Inflammatory macrophage treated with lipopolysaccharide for 1 hour (primary cell): ENCODE measurements at places on chromosomes 12 and 14.

- no peak for DNase-seq
These were observed 8.5 kb downstream of the FAM222A start for GRCh38 chr12:109722022-109722720.

DNA sequence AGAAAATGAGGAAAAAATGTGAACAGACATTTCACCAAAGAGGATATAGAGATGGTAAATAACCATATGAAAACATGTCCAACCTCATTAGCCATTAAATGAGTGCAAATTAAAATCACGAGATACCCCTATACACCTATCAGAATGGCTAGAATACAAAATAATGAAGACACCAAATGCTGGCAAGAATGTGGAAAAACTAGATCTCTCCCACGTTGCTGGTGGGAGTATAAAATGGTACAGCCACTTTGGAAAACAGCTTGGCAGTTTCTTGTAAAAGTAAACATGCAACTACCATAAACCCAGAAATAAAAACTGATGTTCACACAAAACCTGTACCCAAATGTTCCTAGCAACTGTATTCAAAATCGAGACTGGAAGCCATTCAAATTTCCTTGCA is 38.3 kb upstream of the TCL1B start:
- DNase-seq = no peak

- DNase-seq = no peak
These were observed 211.0 kb downstream of the RBM19 start for GRCh38 chr12:113755098-113755497.

GRCh38 chr12:89949457-89950195 is 241.0 kb upstream of the ATP2B1 start:
- DNase-seq = peak; percentile 67

DNA sequence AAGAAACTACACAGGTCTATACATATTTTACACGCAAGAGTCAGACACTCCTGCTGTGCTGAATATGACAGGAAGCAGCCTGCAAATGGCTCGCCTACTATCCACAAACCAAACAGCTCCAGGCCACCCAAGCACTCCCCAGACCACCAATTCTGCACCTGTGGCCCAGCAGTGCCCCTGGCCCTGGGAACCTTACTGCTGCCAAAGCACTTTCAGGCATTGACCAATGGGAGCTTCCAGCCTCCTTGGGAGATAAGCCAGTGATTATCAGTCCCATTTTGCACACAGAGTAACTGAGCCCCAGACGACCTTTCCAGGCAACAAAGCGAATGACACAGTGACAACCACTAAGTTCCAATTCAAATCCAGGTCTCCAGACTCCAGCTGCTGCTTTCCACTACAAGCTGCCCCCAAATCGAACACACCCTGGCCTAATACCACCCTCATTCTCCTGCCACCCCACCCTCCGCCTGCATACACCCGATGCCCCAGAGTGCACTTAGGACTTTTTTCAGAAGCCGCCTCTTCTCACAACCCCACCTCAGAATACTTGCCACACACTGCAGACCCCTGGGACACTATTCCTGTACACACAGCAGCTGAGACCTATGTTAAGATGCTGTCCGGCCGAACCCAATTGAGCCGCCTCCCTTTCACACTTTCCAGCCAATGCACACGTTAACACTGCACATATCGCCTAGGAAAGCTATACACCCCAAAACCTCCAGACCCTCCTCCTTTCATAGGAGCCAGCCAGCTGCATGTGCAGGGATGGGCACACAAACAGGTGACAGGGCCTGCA is 126.1 kb upstream of the PRMT8 start:
- DNase-seq = no peak

DNA sequence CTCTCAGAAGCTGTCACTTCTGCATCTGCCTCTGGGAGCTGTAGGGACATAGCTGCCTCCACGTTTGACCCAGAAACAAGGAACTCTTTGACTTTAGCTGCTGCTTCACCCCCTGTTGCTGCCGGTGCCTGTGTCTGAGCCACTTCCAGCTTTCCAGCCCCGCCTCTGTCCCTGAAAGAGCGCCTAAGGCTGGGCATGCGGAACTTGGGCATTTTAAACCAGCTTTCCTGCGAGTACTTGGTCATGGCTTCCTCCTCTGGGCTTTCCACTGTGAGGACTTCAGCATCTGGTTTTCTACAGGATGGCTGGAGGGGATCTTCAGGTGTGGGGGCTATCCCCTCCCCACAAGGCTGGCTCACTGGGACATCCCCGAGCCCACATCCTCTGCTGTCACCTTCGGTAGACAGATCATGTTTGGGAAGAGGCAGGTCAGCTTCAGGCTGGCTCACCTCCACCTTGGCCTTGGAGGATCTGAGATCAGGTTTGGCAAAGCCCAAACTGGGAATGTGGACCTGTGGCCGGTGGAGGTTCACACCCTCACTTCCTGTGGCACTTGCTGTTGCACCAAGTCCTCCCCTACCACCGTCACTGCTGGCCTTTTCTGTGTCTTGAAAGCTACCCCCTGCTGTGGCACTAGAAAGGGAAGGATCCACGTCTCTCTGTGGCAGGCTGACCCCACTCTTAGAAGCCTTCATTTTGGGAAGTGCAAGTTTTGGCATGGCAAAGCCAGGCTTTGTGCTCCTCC is 15.2 kb downstream of the PLD4 start:
- no peak for DNase-seq

DNA sequence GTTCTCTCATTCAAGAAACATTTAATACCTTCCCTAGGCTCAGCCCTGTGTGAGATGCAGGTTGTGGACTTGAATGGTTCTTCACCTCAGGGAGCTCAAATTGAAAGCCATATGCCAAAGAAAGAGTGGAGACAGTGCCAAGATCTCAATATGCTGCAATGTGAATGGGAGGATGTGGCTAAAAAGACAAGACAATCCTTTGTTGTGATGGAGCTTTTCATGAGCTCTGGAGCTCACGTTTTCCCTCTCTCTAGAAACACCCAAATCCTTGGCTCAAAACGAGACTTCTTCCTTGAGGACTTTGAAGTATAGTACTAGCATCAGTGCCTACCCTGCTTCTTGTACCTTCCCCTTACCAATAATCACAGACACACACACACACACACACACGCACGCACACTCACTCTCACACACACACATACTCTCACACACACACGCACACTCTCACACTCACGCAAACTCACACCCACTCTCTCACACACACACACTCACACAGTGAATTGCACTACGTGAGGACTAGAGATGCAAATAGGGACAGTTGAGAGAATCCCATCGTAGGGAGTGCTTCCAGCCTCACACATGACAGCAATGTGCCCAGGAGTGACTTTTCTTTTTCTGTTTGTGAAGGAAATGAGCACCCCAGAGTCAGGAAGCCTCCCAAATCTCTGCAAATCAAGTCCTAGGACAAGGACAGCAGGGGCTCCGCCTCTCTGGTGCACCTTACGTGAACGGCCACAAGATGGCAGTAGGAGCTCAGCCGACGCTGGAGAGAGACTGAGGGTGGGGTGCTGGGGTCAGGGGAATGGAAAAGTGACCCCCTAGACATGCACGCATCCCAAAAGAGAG is 231.4 kb downstream of the PCNX1 start:
- peak; percentile 45 for DNase-seq

GRCh38 chr12:40222247-40222646 is 2.5 kb upstream of the LRRK2 start:
- DNase-seq = peak; percentile 88

DNA sequence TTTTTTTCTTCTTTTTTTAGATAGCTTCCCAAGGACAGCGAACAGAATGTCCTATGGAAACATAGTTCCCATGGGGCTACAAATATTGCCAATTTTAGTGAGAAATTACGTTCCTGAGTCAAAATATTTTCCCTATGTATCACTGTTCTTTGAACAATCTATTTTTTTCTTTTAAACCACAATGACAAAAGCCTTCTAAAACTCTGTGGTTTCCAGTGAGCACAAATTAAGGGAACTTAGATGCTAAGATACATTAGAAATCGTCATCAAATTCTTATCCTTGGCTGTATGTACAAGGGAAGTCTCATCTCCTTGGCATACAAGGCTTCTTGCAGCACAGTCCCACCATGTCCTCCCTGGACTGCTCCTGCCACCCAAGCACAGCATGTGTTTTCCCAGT is 17.9 kb downstream of the CPM start:
- DNase-seq = peak; percentile 63

GRCh38 chr12:45648070-45648469 is 81.4 kb upstream of the ARID2 start:
- DNase-seq = no peak

DNA sequence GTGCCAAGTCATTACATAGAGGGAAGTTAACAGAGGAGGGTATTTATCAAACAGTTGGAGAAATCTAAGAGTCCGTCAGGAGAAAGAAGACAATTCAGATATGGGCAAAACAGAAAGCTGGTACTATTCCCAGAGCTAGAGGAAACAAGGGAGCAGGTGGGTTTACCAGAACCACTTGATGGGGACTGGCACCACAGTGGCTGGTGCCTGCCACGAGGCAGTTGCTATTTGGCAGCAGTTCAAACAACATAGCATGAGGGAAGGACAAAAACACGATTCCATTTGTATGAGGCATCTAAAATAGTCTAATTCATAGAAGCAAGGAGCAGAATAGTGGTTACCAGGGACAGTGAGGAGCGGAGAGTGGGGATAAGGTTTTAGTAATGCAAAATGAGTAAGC is 24.6 kb upstream of the KLRD1 start:
- DNase-seq = no peak

DNA sequence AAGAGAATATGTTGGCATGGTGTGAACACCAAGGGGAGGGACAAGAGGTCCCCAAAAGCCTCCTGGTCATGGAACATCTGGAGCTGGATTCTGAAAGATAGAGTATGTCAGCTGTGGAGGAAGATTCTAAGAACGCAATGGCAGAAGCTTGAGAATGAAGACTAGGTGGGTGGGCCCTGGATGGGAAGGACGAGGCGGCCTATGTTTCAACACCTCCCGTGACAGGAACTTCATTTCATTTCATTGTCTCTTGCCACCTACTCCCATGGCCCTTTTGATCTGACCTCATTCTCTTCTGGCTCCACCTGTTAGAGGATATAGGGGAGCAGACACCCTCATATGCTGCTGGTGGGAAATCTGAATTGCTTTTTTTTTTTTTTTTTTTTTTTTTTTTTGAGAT is 3.3 kb downstream of the UNG start:
- no peak for DNase-seq

DNA sequence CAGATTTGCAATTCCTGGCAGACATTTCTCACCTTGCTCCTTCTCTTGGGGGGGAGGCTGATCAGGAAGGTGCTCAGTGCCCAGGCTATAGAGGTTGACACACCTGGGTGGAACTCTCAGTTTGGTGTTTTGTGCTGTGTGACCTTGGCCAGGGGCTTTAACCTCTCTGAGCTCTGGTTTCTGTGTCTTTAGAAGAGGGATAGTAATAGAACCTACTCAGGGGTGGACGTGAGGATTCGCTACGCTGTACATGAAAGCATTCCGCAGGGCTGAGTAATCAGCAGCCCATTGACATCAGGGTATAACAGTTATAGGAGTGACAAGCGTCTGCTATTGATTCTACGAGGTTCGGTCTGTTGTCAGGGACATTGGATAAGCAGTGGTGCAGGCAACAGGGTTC is 98.1 kb downstream of the PHETA1 start:
- no peak for DNase-seq

DNA sequence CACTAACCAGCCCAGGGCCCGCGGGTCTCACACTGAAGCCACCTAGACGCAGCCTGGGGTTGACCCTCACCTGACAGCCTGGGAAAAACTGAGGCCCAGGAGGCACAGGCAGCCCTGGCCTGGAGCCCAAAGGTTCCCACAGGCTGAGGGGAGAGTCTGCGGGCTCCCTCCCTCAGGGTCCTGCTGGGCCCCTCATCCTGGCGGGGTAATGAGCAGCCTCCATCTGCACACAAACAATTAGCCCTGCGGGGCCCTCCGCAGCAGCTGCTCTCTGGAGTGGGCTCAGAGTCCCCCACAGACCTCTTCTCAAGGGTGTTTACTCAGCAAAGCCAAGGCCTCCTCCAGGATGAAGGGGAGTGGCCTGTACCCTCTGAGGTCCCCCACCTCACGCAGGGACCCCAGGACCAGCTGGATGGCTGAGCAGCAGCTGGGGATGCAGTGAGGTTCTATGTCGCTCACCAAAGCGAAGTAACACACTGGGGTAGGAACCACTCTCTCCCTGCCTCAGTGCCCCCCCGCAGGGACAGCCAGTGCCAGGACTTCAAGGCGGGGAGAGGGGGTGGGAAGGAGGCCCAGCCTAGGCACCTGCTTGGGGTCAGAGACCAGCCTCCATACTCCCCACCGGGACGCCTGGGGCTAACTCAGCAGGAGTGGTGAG is 7.3 kb downstream of the AKT1 start:
- no peak for DNase-seq

DNA sequence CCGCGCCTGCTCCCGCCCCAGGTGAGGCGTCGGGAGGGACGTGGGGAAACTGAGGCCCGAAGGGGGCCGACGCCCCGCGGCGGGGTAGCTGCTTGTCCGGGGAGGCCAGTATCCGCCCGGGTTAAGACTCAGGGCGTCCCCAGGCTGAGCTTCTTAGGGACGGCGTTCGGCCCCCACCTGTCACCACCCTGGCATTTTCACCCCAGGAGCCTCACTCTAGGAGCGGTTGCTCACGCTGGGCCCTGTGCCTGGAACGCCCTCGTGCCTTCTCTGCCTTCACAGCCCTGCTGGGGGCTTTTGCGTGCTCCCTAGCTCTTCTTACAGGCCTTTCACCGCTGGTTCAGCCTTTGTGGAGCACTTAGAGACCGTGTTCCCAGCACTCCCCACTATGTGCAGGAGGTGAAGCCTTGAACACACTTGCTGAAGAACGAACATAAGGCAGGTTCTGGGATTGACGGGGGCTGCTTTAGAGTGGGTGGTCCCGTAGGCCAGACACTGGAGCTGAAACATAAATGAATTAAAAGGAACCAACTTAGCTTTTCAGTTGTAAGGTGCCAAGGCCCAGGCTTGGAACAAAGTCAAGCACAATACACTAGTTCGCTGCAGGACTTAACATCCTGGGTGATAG is 601 bp downstream of the ZNF839 start:
- no peak for DNase-seq

- no peak for DNase-seq
These were observed 2.4 kb downstream of the RNASE8 start for GRCh38 chr14:21059842-21060613.

GRCh38 chr12:47863467-47863866 is 41.3 kb downstream of the VDR start:
- DNase-seq = no peak

DNA sequence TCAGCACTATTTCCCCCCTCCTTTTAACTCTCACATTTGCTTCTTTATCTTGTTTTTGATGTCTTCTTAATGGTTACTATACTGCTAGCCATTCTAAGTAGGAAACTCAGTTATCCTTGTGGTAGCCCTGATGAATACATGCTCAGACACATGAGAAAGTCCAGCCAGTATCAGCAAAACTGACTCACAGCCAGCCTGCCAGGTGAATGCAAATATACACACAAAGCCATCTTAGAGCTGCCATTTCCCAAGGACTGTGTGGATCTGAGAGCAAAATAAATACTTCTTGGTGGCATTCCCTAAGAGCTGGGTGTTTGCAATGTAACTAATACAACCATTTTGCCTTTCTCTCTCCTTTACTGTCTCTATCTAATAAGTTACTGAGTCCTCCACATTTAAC is 455.2 kb downstream of the CCER1 start:
- no peak for DNase-seq
